Stimulated activated CD4-positive, alpha-beta T cell treated with anti-CD3 and anti-CD28 coated beads, TNF-alpha, amount 100 ng/mL, for 24 hours (primary cell): ENCODE measurements at places on chromosomes 4 and X.

DNA sequence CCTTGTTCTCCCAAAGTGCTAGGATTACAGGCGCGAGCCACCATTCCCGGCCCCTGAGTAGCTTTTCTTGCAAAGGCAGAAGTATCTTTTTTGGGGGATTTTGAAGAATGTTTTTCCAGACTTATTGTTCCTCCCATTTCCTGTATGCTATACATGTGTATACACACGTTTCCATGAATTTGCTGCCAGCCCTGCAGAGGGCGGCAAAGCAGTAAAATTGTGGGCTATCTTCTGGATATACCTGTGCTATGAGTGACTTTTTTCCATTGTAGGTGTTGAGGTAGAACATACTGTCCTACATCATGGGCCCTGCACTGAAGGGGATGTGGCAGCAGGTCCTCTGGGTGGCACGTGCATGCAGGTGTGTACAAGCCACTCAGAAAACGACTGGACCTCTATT, 16.9 kb upstream of the MED28 start:
- no peak for DNase-seq

GRCh38 chr4:53962516-53963225, 101.7 kb downstream of the CHIC2 start:
- no peak for DNase-seq

GRCh38 chr4:52143815-52144214, 92.7 kb downstream of the SPATA18 start:
- DNase-seq = no peak

DNA sequence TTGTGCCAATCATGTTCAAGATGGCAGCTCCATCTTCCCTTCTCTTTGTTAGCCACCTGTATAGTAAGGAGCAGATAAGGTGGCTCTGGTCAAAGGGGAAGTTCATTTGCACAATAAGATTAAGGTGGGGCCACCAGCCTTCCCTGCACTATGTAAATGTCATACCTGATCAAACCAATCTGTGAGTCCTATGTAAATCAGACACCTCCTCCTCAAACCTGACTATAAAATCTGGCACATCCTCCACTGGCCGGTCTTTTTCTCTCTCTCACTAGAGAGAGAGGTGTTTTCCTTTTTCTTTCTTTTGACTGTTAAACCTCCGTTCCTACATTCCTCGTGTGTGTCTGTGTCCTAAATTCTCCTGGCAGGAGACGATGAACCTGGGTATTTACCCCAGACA, 572.5 kb upstream of the AADAT start:
- no peak for DNase-seq

DNA sequence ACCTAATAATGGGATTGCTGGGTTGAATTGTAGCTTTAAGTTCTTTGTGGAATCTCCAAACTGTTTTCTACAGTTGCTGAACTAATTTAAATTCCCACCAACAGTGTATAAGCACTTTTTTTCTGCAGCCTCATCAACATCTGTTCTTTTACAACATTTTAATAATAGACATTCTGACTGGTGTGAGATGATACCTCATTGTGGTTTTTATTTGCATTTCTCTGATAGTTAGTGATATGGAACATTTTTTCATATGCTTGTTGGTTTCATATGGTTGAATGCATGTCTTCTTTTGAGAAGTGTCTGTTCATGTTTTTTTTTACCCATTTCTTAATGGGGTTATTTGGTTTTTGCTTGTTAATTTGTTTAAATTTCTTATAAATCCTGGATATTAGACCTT, 1718.9 kb downstream of the C4orf33 start:
- no peak for DNase-seq

DNA sequence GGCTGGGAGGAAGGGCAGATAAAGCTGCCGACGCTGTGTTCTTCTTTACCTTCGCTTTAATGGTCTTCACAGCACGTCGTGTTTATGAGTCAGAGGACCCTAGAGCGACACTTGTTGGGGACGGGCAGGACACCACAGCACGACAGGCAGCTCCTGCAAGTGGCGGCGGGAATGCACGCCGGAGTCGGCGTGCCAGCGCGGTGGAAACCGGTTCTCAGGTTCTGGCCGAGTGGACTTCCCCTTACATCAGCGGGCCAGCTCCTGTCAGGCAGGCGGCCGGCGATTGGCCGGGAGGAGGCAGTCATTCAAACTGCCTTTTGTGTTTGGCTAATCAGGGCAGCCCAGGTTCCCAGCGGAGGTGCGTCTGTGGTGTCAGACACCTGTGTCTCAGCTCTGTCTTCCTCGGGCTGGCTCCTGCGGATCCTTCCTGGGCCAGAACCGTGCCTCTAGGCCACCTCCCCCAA, 150.9 kb downstream of the SHROOM3 start:
- no peak for DNase-seq
